Dermis blood vessel endothelial cell (primary cell): ENCODE measurements at places on chromosomes 6 and 20. TPM values are rescaled to one million over a fixed set of nuclear protein-coding genes. Genes with fewer than 3 reads are reported as not detected.

Gene FOXF2
- total RNA-seq = not detected in 2 replicates

Gene COL19A1
- total RNA-seq = not detected in 2 replicates

Gene HLA-DQA1
- total RNA-seq = not detected in 2 replicates

Gene SERINC3
- total RNA-seq = 108 and 110 TPM in 2 replicates

Gene C6orf15
- total RNA-seq = 0.14 TPM in 1 of 2 replicates, not detected in the other

Gene TRIM31
- total RNA-seq = not detected in 2 replicates

Gene KIAA1755
- 0.05 and 0.51 TPM in 2 replicates for total RNA-seq

Gene FRK
- total RNA-seq = 0.05 and 0.17 TPM in 2 replicates

Gene MED20
- total RNA-seq = 36.5 and 47.5 TPM in 2 replicates

Gene MOG
- total RNA-seq = not detected in 2 replicates

DNA sequence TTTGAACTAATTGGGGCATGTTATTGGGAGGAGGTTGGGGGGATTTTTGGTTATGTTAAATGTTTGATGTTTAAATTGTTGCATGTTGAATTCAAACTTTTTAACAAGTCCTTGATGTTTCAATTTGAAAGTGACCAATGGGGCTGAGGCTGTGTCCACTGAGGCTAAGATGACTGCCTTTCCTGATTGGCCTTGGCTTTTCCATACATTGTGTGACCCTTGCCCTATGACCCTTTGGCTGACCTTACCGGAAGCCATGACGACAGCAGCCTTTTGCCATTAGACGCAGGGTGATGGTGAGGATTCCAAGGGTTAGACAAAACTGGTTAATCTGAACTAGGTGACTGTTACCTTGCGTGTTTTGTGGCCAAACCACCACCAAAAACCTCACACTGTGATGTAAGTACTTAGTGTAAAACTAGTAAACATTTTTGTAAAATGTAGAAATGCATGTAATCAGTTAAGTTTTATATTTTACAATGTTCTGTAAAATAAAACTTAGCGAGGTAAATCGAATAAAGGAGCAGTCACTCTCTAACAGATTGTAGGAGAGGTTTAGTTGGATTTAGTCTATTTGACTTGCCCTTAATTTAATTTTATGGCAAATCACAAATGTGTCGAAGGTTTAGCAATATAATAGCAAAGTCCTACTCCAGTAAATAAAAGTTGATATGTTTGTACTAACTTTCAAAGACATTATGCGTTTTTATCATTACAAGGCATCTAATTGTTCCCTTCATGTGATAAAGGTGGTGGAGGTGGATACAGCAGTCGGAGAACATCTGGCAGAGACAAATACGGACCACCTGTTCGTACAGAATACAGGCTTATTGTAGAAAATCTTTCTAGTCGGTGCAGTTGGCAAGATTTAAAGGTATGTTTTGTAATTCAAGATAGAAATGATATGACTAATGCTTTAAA lies 1.6 kb downstream of the SRSF6 start:
- peak; percentile 28 for DNase-seq

GRCh38 chr6:125546841-125547251 lies 202.6 kb upstream of the HEY2 start:
- peak; percentile 20 for DNase-seq

GRCh38 chr6:34059136-34059731 lies 86.7 kb downstream of the GRM4 start:
- DNase-seq = no peak

DNA sequence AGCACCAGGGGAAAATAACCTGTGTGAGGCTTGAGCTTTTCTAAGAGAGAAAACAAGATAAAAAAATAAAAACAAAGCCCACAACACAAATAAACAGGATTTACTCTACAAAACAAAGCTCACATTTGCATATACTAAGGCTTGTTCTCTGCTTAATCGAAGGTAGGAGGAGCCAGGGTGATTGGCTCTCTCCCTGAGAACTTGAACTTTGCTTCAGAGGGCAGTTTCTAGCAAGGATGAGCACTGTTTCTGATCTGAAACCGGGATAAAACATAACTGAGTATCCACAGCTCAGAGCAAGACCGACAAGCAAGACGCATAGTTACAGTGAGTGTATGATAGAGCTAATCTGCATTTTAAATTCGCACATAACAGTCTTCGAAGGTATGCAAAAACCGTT lies 200.6 kb downstream of the PRKN start:
- no peak for DNase-seq

- no peak for DNase-seq
Observed at GRCh38 chr6:48067148-48067712, 43.8 kb downstream of the PTCHD4 start.

- DNase-seq = no peak
Observed at GRCh38 chr6:167108278-167108677, 14.6 kb upstream of the CCR6 start.

DNA sequence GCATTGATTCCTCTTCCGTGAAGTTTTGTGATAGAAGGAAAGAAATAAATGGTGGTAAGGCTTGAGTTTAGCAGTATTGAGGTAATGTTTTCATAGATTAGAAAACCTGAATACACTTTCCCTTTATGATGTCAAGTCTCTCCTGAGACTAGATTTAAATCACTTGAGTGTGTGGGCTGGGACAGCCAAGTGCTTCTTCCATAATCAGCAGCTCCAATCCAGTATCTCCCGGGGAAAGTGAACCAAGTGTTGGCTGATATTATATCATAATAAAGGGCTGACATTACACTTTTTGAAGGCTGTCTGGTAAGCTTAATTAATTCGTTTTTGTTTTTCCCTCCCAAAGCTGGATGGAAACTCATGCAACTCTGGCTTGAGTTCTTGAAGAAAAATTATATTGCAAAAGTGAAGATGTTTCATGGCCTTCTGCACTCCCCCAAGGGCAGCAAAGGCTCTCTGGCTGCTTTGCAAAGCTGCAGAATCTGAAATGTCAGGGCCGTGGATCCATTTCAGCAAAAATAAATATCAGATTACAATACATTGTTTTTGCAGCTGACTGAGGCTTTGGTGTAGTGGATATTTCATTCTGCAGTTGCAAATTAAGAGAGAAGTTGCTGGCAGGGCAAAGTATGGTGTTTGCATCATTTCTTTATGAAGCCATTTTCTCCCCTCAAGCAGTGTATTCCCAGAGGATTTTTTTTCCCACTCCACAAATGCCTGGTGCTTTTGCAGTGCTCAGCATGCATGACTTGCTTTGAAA lies 101.2 kb downstream of the MKKS start:
- DNase-seq = no peak

DNA sequence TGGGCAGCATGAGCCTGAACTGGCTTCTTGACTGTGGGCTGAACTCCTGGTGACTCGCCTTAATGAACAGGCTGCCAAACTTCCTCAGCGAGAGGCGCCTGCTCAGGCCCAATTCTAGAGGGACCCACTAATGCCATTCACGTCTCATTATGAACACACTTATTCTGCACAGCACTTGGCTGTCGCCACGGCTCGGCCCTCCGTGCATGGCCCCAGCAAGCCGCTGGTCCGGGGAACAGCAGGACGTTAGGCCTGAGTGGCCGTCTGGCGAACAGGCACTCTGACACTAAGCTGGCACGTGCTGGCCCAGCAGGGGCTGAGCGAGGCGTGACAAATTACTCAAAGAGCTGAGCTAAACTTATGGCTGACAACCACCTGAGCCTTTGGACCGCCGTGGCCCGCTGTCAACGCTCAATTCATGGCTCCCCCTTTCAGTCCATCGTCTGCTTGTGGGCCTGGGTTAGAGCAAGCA lies 45.9 kb downstream of the INSM1 start:
- DNase-seq = no peak

DNA sequence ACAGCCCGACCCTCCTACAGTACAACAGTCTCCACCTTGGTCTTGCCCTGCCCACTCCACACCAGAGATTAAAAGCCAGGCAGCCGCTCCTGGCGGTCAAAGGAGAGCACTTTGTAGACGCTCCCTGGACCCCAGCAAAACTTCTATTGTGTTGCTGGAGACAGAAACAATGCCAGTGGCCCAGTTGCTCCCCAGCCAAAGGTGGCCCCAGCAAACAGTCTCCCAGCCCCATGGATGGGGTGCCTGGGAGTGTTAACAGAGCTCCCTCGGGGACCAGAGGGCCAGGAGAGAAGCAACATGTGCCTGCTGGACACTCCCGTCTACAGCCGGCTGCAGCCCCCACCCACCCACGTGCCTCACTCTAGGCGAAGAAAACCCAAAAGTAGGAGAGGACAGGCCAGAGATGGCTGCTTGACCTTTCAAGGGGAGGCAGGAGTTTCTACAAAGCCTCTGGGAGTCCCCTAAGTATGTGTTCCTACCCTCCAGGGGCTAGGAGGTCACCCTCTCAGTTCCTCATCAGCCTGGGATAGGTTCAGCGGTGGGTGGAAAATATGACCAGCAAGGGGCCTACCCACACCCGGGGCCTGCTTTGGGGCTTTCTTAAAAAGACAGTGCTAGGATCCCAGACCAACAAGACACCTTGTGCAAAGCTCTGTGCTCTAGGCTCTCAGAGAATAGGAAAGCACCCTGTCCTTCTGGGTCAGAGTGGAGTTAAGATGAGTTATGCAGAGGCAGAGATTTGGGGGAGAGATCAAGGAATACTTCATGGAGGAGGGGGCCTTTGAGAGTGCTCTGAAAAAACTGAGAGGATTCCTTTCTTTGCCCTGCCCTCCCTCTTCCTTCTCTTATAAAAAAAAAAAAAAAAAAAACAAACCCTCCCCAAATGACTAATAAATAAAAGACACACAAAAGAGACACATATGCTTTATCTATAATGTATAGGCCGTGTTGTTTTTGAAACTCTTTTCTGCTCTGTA lies 19.0 kb upstream of the PREX1 start:
- DNase-seq = peak; percentile 82

GRCh38 chr20:18973529-18974173 lies 160.1 kb downstream of the SCP2D1 start:
- no peak for DNase-seq

GRCh38 chr6:13762611-13763441 lies 51.2 kb upstream of the RANBP9 start:
- DNase-seq = no peak

- no peak for DNase-seq
Observed at GRCh38 chr6:87663434-87663833, 38.6 kb downstream of the AKIRIN2 start.

DNA sequence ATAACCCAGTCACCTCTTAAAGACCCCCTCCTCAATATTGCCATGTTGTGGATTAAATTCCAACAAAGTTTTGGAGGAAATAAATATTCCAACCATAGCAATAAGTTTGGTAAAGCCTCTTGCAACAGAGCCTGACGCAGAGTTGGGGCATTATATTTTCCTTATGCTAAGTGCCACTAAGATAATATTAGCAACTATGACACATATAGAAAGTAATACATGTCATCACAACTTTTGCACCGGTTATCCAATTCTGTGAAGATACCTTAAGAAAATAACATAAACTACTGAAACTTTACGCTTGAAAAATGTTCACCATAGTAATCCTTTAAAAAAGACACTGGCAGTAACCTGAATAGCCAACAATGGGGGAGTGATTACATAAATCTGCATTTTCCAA lies 52.2 kb upstream of the TRERF1 start:
- DNase-seq = no peak

DNA sequence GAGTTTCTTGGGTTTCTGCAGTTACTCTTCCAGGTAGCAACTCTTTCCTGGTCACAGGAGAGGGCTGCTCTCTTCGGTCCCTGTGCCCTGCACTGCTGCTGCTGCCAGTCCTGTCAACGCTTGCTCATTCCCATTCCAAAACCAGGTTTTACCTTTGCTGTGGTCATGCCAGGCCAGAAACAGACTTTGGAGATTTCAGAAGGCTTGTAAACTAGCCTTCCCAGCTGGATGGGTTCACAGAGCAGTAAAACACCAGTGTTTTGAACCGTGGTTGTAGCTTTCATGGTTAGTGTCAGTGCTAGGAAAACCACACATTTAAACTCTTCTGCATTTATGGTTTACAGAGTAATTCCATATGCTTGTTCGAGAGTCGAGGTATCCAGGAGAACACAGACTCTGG lies 16.2 kb downstream of the ARFGEF2 start:
- DNase-seq = no peak

- DNase-seq = no peak
Observed at GRCh38 chr6:162058281-162058875, 669.2 kb downstream of the PRKN start.

DNA sequence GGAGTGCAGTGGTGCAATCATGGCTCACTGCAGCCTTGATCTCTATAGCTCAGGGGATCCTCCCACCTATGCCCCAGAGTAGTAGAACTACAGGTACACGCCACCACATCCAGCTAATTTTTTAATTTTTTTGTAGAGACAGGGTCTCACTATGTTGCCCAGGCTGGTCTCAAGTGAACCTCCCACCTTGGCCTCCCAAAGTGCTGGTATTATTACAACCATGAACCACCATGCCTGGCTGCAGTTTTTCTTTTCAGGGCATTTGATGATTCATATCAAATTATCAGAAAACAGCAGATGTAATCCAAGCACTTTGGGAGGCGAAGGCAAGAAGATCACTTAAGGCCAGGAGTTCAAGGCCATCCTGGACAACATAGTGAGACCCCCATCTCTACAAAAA lies 88.4 kb upstream of the JARID2 start:
- no peak for DNase-seq

DNA sequence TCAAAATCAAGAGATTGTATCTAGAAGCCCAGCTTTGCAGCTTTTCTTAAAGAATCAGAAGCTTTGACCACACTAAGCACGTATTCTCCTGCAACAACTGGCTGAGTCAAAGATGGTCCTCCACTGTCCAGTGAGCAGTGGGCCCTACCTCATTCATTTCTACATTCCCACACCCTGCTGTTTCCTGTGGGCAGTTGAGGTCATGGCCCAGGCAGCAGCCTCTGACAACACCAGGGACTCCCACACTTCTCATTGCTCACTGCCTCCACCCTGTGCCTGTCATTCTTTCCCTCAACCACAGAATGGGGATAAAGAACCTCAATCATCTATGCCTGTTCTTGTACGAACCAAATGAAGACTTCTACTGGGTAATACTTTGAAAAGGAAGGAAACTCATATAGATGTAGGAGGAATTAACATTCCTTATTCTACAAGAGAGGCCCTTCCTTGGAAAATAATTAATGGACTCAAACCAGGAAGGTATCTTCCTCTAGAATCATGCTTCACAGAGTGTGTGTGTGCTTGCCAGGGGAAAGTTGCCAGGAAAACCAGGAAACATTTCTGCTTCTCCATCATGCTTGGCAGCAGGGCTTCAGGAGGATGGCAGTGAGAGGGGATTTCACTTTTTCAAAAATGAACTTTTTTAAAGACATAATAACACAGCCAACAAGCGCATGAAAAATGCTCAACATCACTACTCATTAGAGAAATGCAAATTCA lies 191.7 kb upstream of the RIN2 start:
- no peak for DNase-seq

DNA sequence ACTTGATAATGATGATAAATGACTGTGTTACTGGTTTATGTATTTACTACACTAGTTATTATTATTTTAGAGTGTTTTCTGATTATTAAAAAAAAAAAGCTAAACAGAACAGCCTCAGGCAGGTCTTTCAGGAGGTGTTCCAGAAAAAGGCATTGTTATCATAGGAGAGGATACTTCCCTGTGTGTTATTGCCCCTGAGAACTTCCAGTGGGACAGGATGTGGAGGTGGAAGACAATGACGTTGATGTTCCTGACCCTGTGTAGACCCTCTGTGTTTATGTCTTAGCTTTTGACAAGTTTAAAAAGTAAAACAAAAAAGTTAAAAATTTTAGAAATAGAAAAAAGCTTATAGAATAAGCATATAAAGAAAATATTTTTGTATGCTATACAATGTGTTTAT lies 49.1 kb downstream of the NCOA7 start:
- DNase-seq = peak; percentile 70
